ENCODE measurements at places on chromosomes 7 and 10. TPM values are rescaled to one million over a fixed set of nuclear protein-coding genes. Genes with fewer than 3 reads are reported as not detected.

DNA sequence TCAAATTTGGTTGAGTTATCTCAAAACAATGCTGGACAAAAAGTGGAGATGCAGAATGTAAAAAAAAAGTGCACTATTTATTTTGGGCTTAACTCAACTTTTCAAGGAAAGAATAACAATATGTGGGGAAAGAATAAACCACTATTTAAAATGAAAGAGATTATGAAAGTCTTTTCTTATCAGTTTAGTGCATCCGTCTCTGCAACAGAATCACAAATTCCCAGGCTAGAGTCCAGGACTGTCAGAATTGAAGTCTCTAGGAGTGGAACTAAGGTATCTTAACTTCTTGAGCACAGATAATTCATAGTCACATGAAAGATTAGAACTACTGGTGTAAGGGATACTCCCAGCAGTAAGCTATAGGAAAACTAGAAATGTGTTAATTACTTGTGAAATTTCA, 1200.3 kb upstream of the LRRN3 start:
- no peak for DNase-seq

DNA sequence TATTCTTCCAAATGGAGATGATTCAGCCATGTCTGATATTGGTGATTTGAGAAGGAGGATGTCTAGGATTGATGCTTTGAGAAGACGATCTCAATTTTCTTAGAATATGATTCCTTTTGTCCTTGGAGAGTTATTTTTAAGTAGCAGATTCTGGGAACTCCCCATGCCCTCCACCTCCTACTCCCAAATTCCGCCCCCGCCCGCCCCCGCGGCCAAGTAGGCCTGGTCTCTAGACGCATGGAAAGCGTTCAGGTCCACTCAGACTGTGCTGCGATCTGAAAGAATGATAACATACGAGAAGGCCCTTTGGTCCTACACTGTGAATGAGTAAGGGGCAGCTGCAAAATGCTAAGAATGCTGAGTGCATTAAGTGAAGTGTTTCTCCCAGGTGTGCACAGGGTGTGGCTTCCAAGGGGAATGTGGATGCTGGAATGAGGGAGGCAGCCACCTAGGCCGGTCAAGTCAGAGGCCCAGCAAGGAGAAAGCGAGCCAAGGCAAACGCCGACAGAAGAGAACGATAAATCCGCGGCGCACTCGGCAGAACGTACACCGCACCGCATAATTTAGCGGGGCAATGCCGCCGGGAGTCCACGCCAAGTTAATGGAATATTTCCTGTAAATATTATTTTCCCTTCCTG, 142.3 kb downstream of the PRPF18 start:
- no peak for DNase-seq

DNA sequence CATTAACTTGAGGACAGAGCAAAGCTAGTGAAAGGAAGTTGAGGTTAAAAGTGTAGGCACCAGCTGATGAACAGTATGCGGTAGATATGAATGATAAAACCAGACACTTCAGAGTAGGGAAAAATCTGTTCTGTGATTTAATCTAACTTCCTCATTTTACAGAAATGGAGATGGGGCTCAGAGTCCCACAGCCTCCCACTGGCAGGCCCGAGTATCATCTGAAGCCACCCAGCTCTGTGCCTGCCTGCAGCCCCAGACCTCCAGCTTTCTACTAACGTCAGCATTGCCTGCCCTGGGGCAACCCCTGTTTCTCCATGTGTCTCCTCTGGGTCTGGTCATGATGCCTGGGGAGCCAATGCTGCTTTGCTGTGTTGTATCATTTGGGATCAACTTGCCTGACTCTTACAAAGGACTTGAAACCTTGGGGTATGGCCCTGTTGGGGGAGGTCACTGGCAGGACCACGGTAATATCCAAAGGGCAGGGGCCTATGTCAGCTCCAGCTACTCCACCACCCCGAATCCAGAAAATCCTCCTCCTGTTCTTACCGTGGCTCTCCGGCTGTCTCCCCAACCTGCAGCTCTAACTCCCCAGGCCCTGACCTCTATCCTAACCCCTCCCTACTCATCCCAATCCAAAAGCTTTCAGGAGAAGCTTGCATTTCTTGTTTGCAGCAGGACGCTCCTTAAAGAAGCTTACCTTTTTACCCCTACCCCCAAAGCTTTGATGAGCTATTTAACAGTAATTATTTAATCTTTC, 56.2 kb upstream of the NPY start:
- DNase-seq: no peak

DNA sequence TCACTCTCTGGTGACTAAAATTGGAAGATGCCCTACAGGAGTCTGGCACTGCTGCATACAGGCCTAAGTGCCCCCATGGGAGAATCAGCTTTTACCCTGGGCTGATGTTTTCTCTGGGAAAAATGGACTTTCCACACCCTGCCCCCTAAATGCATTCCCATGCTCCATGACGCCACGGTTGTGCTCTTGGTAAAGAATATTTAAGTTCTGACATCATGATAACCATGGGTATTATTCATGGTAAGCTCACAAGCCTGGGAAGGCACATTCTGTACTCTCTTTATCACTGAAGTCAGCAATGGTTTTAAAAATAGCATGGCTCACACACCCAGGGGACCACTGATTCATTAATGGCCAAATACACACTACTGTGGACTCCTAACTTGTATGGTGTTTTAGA, 43.4 kb downstream of the HIPK2 start:
- no peak for DNase-seq

GRCh38 chr7:77661816-77662215, 34.4 kb upstream of the RSBN1L start:
- no peak for DNase-seq

DNA sequence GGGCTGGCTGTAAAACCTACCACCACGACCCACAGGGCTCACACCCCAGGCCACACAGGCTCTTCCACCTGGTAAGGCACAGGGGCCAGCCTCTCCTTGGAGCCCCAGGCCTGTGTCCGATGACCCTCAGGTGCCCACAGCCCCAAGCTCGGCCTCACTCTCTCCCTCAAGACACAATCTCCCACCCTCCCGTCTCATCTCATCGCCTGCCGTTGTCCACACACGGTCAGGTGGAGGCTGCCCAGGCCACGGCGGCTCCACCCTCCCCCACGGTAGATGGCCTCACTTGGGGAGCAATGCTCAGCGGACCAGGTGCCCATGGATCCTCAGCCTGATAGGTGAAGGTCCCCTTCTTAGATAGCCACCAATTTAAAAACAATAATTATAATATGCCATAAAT, 8.7 kb upstream of the UTF1 start:
- no peak for DNase-seq

GRCh38 chr7:98872328-98872924, 2.6 kb upstream of the TMEM130 start:
- DNase-seq: no peak

- no peak for DNase-seq
These were observed 3.1 kb upstream of the ZAN start for GRCh38 chr7:100730136-100730800.

DNA sequence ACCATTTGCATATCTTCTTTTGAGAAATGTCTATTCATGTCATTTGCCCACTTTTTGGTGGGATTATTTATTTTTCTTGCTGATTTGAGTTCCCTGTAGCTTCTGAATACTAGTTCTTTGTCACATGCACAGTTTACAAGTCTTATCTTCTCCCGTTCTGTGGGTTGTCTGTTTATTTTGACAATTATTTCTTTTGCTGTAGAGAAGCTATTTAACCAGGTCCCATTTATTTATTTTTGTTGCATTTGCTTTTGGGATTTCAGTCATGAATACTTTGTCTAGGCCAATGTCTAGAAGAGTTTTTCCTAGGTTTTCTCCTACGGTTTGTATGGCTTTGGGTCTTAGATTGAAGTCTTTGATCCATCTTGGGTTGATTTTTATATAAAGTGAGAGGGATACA, 32.9 kb downstream of the GPR22 start:
- DNase-seq: no peak

- DNase-seq: no peak
These were observed 10.8 kb downstream of the MTERF1 start for GRCh38 chr7:91869661-91870060.

GRCh38 chr7:27917774-27918314, 177.9 kb downstream of the TAX1BP1 start:
- DNase-seq: no peak

DNA sequence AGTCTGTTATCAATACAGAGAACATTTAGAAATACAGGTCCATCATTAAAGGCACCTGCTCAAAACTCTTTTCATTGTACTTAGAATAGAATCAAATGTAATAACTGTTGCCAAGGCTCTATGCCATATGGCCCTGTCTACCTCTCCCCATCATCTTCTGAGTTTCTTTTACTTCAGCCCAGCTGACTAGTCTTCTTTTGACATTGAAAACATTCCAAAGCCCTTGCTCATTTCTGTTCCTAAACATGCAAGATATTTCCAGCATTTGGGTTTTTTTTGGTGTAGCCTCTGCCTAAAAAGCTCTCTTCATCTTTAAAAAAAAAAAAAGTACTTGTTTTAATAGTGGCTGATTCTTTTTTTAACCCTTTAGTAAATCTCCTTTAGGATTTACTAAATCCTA, 165.5 kb upstream of the SMIM30 start:
- DNase-seq: no peak

- no peak for DNase-seq
These were observed 47.2 kb upstream of the MKI67 start for GRCh38 chr10:128173386-128173785.

- no peak for DNase-seq
These were observed 36.1 kb downstream of the GRK5 start for GRCh38 chr10:119243488-119243887.

DNA sequence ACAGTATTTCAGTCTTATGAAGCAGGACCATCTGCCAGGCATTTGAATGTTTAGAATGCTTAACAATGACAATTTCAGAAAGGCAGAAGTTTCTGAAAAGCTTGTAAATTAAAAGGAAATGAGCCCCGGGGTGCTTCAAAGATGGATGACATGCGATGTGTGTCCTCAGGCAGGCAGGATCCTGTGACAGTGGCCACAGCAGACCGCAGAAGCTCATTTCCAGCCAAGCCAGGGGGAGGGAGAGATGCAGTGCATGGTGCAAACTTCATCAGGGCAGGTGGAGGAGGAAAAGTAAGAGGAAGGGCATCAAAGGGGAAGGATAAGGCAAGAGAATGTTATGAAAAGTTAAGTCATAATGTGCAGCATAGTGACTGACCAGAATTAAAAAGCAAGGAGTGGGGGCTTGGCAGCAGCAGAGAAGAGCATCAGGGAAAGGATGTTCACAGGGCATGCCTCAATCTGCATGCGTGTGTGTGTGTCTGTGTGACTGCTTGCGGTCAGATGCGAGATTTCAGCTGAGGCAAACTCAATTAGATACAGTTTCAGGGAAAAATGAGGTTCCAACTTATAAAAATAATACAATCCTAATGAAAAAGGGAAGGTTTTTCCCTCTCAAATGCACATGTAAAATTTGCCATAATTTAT, 173.7 kb downstream of the COBL start:
- no peak for DNase-seq

GRCh38 chr7:96308253-96308949, 13.5 kb downstream of the SLC25A13 start:
- DNase-seq: no peak

DNA sequence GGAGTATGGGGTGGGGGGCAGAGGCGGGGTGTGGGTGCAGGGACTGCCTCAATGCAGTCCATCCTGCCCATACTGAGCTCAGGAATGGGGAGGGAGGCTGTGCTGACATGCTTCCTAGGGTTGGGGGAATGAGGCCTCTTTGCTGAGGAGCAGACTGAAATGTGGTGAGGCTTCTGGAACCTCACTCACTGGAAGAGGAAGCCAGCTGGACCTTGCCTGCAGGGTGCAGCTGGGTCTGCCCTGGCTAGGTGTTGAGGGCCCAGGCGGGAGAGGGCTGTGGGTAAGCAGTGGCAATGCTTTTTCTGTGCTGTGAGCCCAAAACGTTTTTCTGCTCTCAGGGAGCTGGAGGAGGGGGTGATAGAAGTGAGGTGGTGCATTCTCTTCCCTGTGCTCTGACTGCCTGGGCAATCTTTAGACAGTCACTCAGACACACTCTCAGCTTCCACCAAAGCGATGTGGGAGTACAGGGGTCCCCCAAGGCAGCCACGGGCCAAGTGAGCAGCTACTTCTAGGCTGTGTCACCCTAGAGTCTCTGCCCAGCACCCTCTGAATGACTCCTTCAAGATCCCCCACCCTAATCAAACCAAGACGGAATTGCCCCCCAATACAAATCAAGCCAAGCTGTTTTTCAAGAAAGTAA, 41.1 kb upstream of the BMPR1A start:
- peak; percentile 60 for DNase-seq

DNA sequence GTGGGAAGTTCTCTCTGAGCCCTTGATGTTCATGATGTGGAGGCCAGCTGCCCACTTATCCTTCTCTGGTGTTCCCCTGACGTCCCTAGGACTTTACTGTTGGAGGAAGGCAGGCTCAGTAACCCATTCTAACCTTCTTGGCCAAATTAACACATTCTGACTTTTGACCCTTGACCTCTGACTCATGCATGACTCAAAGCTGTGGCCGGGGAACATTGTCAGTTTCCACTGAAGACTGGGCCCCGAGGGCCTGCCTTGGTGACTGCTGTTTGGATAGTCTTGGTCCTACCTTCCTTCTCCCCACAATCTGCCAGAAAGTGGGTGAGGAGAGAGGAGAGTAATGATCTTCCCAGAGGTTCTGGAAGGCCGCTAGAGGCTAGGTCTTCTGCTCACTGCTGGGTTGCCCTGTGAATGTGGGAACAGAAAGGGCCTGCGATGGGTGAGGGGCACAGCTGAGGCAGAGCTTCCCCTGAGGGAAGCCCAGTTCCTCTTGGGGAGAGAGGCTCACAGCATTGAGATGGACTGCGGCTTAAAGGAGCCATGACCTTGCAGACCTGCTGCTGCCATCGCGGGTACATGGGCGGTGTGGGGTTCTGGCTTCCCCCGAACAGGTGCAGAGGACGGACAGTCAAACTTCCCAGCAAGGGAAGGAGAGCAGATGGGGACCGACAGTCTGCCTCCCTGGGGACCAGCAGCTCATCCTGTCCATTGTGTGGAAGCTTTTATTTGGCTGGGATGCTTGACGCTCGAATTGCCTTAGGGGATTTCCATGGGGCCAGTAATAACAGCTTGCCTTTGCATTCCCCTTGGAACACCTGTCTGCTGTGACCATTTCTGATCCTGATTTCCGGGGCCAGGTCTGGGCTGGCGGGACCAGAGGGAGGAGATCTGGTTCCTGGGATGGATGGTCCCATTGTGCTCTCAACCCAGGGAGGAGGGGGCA, 43.8 kb downstream of the ADAMTS14 start:
- DNase-seq: no peak

The ASIC3 gene
- total RNA-seq: 0.87 TPM

The CPEB3 gene
- 4.2 TPM for total RNA-seq

The RNF32 gene
- not detected for total RNA-seq

The CCDC126 gene
- total RNA-seq: 9.9 TPM

The C10orf71 gene
- total RNA-seq: not detected

The OR2A25 gene
- total RNA-seq: not detected

The RADIL gene
- total RNA-seq: 6.1 TPM

The CALCR gene
- total RNA-seq: 0.51 TPM
